ENCODE measurements at places on chromosomes 5 and 9. TPM values are rescaled to one million over a fixed set of nuclear protein-coding genes. Genes with fewer than 3 reads are reported as not detected.

Gene PDZD2
- total RNA-seq, result 4.5 TPM

Gene SPATA31A3
- not detected for total RNA-seq

Gene CCDC187
- total RNA-seq, result not detected

Gene SIGMAR1
- 123 TPM for total RNA-seq

Gene TRIM52
- total RNA-seq, result 5.4 TPM

Gene GPRIN1
- total RNA-seq, result 8.8 TPM

Gene PIP5KL1
- total RNA-seq, result 1.3 TPM

Gene STKLD1
- 0.49 TPM for total RNA-seq

Gene TLX3
- total RNA-seq, result not detected

Gene SVEP1
- not detected for total RNA-seq

Gene OR1J1
- not detected for total RNA-seq

Gene MROH2B
- not detected for total RNA-seq

Gene BHMT2
- 1.6 TPM for total RNA-seq

Gene IFNK
- total RNA-seq, result not detected

Gene OR1J2
- total RNA-seq, result not detected

Gene ADGRV1
- total RNA-seq, result not detected

Gene ANKHD1
- total RNA-seq, result 26.8 TPM

Gene COL15A1
- total RNA-seq, result 10.0 TPM

Gene MINAR2
- not detected for total RNA-seq

Gene TCF7
- 0.20 TPM for total RNA-seq

Gene PCDHB6
- not detected for total RNA-seq

Gene FAM170A
- total RNA-seq, result not detected

Gene MED22
- total RNA-seq, result 19.2 TPM

Gene SURF4
- 222 TPM for total RNA-seq

Gene GBGT1
- total RNA-seq, result 6.0 TPM

Gene REXO4
- 21.1 TPM for total RNA-seq

Gene SOWAHA
- not detected for total RNA-seq

Gene LCN9
- total RNA-seq, result not detected

Gene UNC5A
- total RNA-seq, result 1.1 TPM

Gene PCDHB5
- total RNA-seq, result 0.47 TPM

Gene MLANA
- total RNA-seq, result not detected

Gene TMEM215
- total RNA-seq, result not detected

Gene CCIN
- total RNA-seq, result 0.60 TPM

Gene C9orf85
- 9.4 TPM for total RNA-seq

Gene SH3TC2
- total RNA-seq, result 4.6 TPM

Gene RUSC2
- 47.0 TPM for total RNA-seq

Gene ARHGEF39
- 3.1 TPM for total RNA-seq

Gene ASTN2
- 2.3 TPM for total RNA-seq

Gene SEMA5A
- total RNA-seq, result 0.13 TPM

Gene ARID3C
- total RNA-seq, result not detected

Gene GLRA1
- not detected for total RNA-seq

Gene PLAC8L1
- total RNA-seq, result not detected

Measured in mammary microvascular endothelial cell (primary cell).